Activated CD8-positive, alpha-beta T cell treated with anti-CD3 and anti-CD28 coated beads for 36 hours (primary cell): ENCODE measurements at places on chromosomes 7 and 10. TPM values are rescaled to one million over a fixed set of nuclear protein-coding genes. Genes with fewer than 3 reads are reported as not detected.

TBXAS1 gene
- total RNA-seq: 2.1 TPM

DNA sequence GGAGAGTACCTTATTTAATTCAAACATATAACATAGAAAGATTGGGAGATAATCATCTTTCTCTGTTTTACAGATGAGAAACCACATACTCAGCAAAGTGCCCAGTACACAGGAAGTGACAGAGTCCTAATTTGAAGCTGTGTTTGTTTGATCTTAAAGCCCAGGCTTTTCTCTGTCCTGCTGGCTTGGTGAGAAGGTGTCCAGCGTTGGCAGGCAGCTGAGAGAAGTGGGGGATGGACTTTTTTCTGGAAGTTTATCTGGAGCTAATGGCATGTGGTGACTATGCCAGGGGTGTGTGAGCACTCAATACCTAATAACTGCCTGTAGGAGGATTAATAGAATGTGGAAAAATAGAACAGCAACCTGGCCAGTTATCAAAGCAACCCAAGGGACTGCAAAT, 60.8 kb downstream of the NPSR1 start:
- DNase-seq: no peak
- no peak overlapping the region for H3K27ac ChIP-seq
- no peaks in the 10 kb centered on the region for H3K36me3 ChIP-seq
- H3K4me3 ChIP-seq: no peak overlapping the region
- H3K27me3 ChIP-seq: no peaks in the 10 kb centered on the region
- peaks cover 11% of the 10 kb centered on the region for H3K4me1 ChIP-seq

CYP2C9 gene
- not detected for total RNA-seq

- H3K27me3 ChIP-seq: no peaks in the 10 kb centered on the region
- H3K36me3 ChIP-seq: peaks cover 19% of the 10 kb centered on the region
Measured at GRCh38 chr10:24882047-24882698, 70.2 kb downstream of the PRTFDC1 start.

- peaks cover 14% of the 10 kb centered on the region for H3K4me1 ChIP-seq
- DNase-seq: no peak
- no peak overlapping the region for H3K4me3 ChIP-seq
Measured at GRCh38 chr10:93154531-93154930, 80.8 kb downstream of the CYP26A1 start.

AGAP3 gene
- total RNA-seq: 22.0 TPM
